ENCODE measurements at places on chromosomes 2 and 18. TPM values are rescaled to one million over a fixed set of nuclear protein-coding genes. Genes with fewer than 3 reads are reported as not detected.

- no peak for DNase-seq
Measured at GRCh38 chr18:53375621-53376020, 848.8 kb downstream of the MBD2 start.

- no peak for DNase-seq
Measured at GRCh38 chr2:113940891-113941290, 51.0 kb downstream of the ACTR3 start.

DNA sequence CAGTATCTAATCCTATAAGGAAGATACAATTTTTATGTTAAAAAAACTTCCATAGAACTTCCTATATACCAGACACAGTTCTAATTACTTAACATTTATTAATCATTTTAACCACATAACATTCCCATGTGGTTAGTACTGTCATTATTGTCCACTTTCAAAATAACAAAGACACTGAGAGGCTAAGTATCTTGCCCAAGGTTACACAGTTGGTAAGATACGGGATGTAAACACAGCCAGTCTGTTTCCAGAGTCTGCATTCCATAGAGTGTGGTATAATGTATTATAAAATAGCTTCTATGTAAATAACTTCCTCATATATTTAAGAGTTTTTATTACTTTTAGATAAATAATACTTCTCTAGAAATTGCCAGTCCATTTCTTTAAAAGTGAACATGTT lies 383.3 kb upstream of the ETAA1 start:
- no peak for DNase-seq

- DNase-seq, result no peak
Measured at GRCh38 chr2:31992025-31992579, 18.7 kb downstream of the MEMO1 start.

DNA sequence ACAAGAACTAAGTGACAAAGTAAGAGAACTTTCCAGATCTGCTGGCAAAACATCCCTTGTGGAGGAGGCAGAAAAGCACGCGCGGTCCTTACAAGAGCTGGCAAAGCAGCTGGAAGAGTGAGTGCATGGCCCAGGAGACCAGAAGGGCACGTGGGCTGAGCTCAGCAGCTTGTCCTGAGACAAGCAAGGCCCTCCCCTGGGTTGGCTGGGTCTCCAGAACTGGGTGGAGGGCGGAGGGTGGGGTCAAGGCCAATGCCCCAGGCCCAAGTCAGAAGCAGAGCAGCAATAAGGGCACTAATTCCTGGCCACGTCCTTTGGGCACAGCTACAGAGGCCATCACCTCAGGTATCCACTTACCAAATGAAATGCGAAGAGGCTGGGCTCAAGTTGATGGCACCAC lies 110.6 kb upstream of the TTC39C start:
- no peak for DNase-seq

GRCh38 chr18:48627216-48627615 lies 88.4 kb downstream of the CTIF start:
- DNase-seq, result no peak

- no peak for DNase-seq
Measured at GRCh38 chr18:41643427-41643826, 311.6 kb upstream of the PIK3C3 start.

GRCh38 chr2:111701266-111701665 lies 182.7 kb downstream of the ANAPC1 start:
- no peak for DNase-seq

DNA sequence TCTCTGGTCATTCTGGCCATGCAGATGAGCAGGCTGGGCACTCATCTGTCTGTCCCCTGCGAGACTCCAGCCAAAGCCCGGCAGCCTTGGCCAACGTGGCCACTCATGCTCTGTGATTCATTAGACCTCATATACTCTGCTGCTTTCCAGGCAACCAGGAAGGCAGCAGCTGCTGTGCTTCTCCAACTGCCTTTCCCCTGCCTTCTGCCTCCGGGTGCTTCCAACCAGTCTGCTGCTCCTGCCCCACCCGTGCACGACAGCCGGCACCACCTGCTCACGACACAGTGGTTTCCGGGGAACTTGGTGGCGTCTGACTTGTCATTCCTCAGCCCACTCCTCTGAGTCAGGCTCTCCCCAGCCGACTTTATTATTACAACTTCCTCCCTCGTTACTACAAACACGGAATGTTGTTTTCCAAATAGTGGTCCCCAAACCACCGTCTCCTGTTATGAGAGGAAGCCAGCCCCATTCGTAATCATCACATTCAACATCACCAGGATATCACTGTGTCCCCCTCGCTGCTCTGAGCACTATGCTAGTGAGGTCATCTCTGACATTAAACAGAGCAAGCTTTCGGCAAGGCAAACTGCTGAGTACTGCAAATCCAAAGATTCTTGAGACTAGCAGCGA lies 392.4 kb downstream of the ALK start:
- peak; percentile 86 for DNase-seq

- DNase-seq, result no peak
Measured at GRCh38 chr2:17413036-17413435, 105.2 kb downstream of the RAD51AP2 start.

- DNase-seq, result no peak
Measured at GRCh38 chr18:9587924-9588323, 26.4 kb downstream of the PPP4R1 start.

GRCh38 chr2:44730593-44730992 lies 210.9 kb upstream of the SIX3 start:
- DNase-seq, result no peak

DNA sequence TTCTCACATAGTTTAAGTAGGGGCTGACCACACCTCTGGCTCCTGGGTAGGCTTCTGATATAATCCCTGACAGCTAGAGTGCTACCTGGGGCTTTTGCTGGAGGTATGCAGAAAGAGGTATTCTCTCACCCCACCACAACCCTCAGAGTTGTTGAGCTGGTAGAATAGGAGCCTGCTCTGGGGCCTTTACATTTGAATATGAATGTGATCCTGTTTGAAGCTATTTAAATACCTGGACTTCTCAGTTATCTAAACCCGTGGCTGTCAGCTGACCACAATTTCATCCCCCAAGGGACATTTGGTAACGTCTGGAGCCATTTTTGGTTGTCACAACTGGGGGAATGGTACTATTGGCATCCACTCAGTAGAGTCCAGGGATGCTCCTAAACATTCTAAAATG lies 669.1 kb downstream of the SATB2 start:
- no peak for DNase-seq

GRCh38 chr18:7633171-7633570 lies 66.1 kb downstream of the PTPRM start:
- no peak for DNase-seq

GRCh38 chr2:41968182-41968578 lies 79.6 kb upstream of the PKDCC start:
- DNase-seq, result no peak

DNA sequence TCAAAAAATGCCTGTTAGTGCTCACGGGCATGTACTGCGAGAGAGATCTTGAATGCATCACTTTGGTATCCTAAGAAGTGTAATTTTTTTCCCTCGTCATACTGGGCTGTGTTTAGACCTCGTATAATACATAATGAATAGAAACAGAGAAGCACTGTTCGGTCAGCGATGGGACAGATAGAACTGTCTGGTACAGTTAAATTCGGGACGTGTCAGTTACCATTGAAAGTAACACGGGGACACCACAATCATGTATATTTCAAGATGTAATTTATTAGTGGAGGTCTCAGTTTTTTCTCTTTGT lies 1.8 kb downstream of the PKP4 start:
- DNase-seq, result no peak

DNA sequence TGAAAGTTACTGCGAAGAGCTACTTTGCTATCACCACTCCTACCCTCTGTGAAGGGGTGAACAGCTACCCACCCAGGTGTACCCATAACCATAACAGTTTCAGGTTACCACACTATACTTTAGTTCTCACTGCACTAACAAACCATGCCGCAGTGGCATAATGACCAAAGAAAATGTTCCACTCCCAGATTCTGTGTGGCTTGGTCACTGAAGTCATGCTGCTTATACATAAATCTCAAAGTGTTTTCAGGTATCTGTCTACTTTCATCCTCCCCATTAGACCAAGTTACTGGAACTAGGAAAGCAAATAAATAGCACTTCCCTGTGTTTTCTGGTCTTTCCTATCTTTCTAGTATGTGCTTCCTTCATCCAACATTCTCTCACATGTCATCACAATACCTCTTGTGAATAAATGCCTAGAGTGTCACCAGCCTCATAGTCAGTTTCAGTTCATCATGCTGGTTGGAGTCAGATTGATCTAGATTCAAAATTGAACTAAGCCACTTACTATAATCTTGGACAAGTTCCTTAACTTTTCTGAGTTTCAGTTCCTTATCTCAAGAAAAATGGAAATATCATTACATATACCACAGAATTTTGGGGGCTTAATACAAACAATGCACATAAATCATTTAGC lies 293.6 kb downstream of the FSIP2 start:
- no peak for DNase-seq

GRCh38 chr18:13463526-13464210 lies 245.1 kb downstream of the LDLRAD4 start:
- DNase-seq, result no peak

- no peak for DNase-seq
Measured at GRCh38 chr2:224077773-224078507, 38.9 kb upstream of the SERPINE2 start.

- no peak for DNase-seq
Measured at GRCh38 chr2:15555760-15556193, 5.4 kb downstream of the NBAS start.

DNA sequence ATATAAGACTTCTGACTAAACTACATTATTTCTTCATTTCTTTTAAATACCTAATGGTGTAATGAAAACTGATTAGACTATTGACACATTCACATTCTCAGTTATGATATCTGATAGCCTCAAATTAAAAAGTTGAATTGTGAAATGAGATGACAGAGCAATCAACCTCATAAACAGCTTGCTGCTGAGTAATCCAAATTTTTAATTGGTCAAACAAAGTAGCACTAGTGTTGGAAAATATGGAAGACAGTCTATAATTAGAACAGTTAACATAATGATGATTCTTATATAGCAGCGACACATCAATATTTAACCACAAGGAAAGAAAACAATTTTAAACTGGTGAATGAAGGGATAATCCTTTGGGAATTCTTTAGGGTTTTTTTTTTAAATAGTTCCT lies 91.9 kb upstream of the LRP1B start:
- no peak for DNase-seq

DNA sequence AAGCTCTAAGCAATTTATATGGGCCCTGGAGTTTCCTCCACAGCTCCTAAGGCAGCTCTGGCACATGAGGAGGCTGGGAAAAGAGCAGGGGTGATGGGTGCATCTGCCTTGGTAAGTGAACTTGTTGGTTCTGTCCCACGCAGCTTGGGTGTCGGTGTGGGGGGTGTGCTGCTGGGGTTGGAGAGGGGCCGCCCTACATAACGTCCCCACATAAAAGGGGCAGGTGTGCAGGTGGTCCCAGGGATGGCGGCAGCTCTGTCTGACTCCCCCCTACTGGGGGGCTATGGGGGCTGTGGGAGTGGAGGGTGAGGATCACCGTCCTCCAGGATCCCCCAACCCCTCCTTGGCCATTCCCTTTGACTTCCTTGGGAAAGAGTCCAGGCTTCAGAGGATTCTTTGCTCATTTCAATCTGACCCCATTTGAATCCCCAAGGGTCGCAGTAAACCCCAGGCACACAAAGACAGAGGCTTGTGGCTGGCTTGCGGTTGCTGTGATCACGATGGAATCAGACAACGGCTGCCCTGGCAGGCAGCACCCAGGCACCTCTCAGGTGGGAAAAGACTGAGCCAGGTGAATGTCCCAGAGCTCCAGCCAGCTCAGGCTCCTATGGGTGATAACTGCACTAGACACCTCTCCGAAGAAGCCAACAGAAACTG lies 34.5 kb upstream of the CD8A start:
- no peak for DNase-seq

- no peak for DNase-seq
Measured at GRCh38 chr2:3670941-3671340, 12.9 kb downstream of the ALLC start.

DNA sequence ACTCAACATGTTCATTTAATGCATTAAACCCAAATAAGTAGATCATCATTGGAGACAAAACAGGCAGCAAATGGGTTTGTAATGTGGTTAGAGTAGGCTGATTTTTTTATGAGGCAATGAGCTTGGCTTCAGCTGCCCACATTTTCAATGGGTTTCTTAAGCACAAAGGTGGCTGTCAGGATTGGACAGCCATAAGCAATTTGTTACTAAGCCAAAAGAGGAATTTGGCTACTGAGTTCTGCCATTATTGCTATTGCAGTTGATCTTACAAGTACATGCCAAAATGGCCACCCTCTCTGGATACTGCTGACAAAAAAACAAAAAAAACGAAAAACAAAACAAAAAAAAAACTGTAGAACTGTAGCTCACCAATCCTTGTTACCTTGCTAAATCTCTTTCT lies 1348.0 kb upstream of the PIK3C3 start:
- DNase-seq, result no peak

GRCh38 chr18:61582202-61582710 lies 249.0 kb downstream of the CDH20 start:
- DNase-seq, result no peak

DNA sequence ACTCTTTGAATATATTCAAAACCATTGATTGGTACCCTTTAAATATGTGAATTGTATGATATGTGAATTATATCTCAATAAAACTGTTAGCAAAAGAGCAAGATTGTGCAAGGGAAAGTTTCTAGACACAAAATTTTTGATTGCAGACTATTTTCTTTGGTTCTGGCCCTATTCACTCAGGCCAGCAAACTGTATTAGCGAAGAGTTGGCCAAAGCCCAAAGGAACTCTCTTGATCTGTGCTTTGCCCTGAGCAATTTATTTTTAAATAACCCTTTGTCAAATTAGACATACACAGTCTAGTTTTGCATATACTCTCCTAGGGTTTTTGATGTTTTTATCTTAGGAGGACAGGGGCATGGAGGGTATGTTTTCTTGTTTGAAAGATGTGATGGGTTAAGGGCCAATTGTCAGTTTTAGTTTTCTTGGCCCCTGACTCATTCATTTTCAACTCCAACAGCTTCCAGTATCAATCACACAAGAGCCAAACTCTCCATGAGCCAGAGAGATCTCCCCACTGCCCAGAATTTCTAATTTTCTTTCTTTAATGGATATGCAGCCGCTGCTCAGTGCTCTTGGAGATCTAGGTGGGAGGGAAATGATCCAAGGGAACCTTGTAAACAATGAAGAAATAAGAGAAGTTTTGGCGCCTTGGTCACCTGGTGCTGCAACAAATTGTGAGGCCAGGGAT lies 231.5 kb downstream of the SRBD1 start:
- no peak for DNase-seq

- DNase-seq, result no peak
Measured at GRCh38 chr18:76064998-76065397, 430.0 kb downstream of the ZNF516 start.

GRCh38 chr2:226611944-226612318 lies 187.7 kb downstream of the IRS1 start:
- no peak for DNase-seq

- DNase-seq, result no peak
Measured at GRCh38 chr2:54728669-54729120, 5.2 kb downstream of the EML6 start.

The PREPL gene
- total RNA-seq, result 475 TPM

The ANKMY1 gene
- total RNA-seq, result 18.5 TPM

The UGT1A6 gene
- not detected for total RNA-seq

The DLX2 gene
- total RNA-seq, result 0.39 TPM

The GAD1 gene
- 102 TPM for total RNA-seq

The C2orf78 gene
- not detected for total RNA-seq

The ACADL gene
- total RNA-seq, result 6.1 TPM

The TRIM43B gene
- total RNA-seq, result not detected

The APCDD1 gene
- 75.5 TPM for total RNA-seq

The IL37 gene
- not detected for total RNA-seq
